ENCODE measurements at places on chromosomes 2 and 18.

DNA sequence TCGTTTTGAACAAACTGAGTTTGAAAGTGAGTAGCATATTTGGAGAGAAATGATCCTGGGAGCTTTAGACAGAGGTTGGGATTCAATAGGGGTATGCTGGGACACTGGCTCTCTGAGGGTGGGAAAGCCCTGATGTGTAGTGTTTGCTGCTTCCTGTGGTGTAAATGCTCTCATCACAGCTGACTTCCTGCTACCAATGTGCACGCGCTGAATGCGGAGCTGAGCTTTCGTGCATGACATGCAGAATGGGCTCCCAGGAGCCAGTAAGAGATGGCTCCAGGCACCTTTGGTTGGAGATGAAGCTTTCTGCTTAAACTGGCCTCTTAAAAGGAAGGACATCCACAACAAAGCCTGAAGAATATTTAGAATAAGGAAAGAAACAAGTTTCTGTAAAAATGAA lies 224.1 kb upstream of the CCDC150 start:
- DNase-seq, result no peak

GRCh38 chr2:141930803-141931202 lies 200.0 kb downstream of the LRP1B start:
- DNase-seq, result no peak

GRCh38 chr18:11310476-11311086 lies 161.2 kb upstream of the PIEZO2 start:
- DNase-seq, result no peak

DNA sequence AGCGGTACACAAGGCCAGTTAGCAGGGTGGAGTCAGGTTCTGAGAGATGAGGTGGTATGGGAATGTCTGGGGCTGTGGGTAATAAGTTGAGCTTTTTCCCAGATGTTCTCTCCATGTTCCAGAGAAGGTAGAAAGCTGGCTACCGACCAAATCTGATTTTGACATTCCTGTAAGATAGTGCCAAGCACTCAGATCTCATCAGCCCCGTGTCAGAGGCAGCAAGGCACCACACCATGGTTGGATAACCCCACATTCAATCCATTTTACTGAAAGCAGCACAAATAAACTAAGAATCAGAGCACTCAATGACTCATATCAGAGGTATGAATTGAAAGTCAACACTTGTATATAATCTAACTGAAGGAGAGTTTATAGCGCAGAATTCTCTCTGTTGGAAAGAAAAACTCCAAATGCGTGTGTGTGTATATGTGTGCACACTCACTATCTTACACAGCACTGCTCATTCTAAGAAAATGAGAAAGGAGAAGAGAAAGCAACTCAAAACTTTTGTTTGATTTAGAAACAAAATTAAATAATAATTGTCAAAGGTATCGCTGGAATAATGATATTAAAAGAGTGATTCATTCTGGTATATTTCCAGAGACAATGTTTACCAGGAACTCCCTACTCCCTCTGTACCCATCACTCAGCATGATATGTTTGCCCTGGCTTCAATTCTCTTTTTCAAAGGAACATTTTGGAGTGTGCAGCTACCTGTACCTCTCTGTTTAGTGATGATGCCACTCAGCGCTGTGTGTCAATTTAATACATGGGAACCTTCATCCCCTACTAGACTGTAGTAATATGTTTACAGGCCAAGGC lies 375.1 kb upstream of the ID2 start:
- peak; percentile 45 for DNase-seq

DNA sequence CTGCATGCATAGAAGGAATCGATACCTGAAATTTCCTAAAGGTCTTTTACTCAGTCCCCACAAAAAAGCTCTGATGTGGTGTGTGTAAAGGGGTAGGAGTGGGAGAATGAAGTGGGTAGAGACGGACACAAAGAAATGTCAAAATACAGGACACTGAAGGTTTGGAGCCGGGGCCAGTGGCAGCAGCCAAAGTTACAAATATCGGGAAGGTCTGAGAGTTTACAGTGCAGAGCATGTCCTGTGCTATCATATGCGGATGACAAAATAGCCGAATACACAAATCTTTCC lies 89.9 kb upstream of the STON1 start:
- no peak for DNase-seq

- DNase-seq, result no peak
These were observed 123.2 kb downstream of the SMAD7 start for GRCh38 chr18:48827291-48828193.

- peak; percentile 82 for DNase-seq
These were observed 20.4 kb upstream of the IL1R1 start for GRCh38 chr2:102122115-102122514.

DNA sequence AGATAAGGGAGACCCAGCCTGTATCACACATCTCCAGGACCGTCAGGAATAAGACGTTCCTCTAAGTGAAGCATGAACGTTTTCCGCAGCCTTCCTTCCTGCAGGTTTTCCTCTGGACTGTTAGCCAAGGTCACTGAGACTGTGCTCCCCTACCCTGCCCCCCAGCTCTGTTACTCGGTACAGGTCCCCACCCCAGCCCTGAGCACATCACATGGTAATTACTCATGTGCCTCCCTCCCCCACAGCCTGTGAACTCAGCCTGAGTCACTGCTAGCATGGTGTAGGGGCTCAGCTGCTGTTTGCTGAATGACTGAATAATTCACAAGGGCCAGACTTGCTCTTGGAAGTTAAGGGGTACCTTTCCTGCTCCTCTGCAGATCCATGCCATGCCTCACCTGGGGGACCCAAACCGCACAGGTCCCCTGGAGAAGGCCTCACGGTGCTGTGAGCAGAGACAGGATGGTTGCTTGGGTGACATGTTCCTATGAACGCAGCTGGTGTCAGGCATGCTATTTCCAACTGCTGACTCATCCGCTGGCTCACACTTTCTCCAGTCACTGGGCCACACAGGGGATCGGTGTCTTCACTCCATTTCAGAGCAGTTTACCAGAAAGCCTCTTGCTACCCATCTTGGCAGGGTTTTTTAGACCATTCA lies 88.2 kb downstream of the PLB1 start:
- DNase-seq, result peak; percentile 69

DNA sequence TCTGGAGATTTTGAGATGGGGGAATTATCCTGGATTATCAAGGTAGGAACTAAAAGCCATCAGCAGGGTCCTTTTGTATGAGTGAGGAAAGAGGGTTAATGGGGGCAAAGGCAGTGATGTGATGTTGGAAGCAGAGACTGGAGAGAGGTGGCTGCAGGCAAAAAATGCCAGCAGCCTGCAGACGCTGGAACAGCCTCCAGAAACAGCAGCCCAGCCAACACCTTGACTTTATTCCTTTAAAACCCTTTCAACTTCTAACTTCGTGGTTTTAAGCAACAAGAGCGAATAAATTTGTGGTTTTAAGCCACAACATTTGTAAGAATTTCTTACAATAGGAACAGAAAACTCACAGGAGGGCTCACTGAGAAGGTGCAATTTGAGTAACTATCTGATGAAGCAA lies 523.1 kb upstream of the HS6ST1 start:
- no peak for DNase-seq

Measured in fibroblast of skin of left quadriceps (primary cell).